ENCODE measurements at places on chromosomes 1 and 21.

DNA sequence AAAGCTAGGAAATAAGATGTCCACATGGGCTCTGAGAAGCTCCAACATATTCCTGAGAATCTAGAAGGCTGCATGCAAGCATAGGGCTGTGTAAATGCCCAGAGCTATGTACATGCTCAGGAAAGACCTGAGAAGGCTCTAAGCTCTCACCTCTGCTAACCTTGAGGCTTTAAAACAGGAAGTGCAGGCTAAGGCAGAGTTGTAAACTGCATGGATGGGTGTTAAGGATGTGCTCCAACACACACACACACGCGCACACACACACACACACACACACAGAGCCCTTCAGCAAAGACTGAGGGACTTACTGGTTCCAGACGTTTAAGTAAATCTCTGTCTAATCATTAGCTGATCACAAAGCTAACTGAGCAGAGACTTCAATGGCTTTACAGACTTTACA, 162.9 kb downstream of the TRABD2B start:
- no peak for DNase-seq

- peak; percentile 94 for DNase-seq
Observed at GRCh38 chr1:153727463-153728304, at the start of gene INTS3. Gene INTS3 (plus strand): TSS chr1:153728050. CDS start chr1:153728635, 585 bp downstream.

DNA sequence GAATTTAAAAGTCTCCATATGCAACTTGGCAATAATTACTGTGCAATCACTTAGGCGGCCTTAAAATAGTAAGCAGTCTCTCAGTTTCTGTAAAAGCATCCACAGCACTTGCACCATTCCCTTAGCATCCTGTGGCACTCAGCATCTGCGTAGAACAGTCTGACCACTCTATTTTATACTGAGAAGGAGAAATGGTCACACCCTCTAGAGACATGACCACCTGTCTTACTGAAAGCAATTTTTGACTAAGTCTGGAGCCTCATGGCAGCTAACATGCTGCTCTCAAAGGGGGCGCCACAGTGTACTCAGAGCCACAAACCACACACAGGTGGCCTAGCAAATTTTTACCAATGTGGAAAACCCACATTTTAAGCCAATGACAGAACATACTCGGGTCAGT, 62.0 kb downstream of the KCNK1 start:
- DNase-seq, result no peak

DNA sequence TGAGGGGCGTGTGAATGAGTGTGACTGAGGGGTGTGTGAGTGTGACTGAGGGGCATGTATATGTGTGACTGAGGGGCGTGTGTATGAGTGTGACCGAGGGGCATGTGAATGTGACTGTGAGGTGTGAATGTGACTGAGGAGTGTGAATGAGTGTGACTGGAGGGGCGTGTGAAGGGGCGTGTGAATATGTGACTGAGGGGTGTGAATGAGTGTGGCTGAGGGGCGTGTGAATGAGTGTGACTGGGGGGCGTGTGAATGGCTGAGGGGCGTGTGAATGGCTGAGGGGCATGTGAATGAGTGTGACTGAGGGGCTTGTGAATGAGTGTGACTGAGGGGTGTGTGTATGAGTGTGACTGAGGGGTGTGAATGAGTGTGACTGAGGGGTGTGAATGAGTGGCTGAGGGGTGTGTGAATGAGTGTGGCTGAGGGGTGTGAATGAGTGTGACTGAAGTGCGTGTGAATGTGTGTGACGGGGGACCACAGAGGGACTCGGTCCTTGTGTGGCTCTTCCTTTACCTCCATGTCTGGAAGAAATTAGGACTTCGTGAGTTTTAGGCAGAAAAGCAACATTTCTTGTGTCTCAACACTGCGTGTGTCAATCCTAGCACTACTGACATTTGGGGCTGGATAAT, 105.8 kb downstream of the GLIS1 start:
- DNase-seq, result no peak

DNA sequence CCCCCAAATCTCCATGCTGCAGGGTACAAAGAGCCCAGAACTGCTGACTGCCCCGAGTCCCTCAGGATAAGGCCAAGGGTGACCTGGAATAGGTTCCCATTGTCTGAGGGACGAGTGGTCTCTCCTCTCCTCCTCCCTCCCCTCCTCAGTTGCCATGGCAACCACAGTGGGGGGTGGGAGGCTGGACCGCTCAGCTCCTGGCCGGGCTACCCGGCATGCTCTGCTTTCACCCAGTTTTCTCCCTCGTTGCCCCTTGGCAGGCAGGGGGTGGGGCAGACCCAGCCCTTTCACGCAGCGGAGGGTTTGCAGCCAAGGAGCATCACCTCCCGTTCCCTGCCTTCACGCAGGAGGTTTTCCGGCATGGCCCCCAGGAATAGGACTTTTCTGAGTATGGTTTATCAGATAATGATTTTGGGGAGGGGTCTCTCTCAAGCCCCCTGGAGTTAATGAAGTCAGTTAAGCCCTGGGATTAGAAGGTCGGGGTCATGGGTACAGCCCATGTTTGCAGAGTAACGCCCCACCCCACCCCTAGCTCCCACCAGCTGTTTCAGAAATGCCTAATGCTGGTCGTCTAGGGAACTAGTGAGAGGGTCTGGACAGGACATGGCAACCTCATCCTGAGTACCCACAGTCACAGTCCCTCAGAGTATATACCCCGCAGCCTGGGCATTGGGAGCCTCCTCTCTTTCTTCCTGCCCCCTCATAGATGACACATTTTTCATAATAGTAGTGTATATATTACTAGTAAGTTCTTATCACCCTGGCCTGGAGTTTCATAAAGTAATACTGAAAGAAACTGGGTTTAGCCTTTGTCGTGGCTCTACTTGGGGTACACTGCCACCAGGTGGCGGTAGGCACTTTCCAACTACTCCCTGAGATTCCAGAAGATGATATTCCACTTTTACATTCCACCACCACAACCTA, 20.7 kb downstream of the C1QB start:
- DNase-seq, result peak; percentile 26

DNA sequence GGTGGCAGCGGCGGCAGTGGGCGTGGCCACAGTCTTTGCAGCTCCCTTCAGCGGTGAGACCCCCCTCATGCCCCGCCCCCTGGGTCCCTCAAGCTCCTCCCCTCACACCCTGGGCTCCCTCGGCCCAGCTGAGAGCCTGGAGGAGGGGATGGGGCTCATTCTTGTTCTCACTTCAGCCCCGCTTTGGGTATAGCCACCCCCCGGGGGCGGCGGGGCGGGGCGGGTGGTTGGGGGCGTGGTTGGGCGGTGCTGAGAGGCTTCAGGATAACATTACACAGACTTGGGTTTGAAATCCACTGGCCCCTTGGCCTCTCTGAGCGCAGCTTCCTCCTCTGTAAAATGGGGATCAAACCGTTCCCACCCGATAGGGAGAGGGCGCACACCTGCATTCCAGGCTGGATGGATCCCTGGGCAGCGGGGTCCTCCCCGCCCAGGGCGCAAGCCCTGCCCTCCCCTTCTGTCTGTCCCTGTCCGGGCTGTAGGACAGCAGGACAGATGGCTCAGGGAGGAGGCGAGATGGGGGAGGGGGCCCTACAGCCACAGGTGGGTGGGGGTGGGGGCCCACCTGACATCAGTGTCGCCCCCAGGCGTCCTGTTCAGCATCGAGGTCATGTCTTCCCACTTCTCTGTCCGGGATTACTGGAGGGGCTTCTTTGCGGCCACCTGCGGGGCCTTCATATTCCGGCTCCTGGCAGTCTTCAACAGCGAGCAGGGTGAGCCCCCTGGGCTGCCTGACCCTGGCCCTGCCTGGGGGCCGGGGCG, 5.1 kb downstream of the CLCNKA start:
- no peak for DNase-seq

All from stimulated activated CD8-positive, alpha-beta memory T cell treated with anti-CD3 and anti-CD28 coated beads, Interleukin-2, amount 100 ng/mL, for 48 hours (primary cell).